ENCODE measurements at places on chromosomes 11 and 22. TPM values are rescaled to one million over a fixed set of nuclear protein-coding genes. Genes with fewer than 3 reads are reported as not detected.

DNA sequence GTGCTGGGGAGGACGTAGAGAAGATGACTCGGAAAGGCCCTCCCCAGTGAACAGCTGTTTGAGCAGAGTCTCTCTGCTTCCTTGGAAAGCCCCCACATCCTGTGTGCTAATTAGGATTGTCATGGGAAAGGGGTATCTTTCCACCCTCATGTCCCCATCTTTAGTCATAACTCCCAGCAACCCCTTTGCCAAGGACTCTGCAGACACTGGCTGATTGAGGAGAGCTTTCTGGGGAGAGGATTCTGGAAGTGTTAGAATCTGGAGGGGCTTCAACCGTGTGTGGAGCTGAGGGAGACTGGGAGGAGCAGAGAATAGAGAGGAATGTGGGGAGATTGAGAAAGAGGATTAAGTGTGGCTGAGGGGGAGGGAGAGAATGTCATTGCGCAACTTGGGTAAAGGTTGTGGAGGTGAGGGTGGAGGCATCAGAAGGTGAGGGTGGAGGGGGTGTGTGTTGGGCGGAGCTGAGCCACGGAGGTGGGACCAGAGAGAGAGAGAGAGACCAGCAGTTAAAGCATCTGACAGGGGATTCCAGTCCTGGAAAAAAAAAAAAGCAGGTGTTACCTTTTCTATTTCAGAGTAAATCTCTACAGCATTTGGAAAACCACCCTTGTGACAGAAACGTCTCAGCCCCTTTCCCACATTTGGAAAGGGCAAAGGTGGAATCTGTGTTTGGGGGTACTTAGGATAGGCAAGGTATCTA is 2.2 kb downstream of the DTX4 start:
- DNase-seq = no peak
- no peaks in the 10 kb centered on the region for H3K27me3 ChIP-seq
- peak overlapping the region; percentile 97 for H3K27ac ChIP-seq
- peak overlapping the region; percentile 99 for H3K4me3 ChIP-seq

DNA sequence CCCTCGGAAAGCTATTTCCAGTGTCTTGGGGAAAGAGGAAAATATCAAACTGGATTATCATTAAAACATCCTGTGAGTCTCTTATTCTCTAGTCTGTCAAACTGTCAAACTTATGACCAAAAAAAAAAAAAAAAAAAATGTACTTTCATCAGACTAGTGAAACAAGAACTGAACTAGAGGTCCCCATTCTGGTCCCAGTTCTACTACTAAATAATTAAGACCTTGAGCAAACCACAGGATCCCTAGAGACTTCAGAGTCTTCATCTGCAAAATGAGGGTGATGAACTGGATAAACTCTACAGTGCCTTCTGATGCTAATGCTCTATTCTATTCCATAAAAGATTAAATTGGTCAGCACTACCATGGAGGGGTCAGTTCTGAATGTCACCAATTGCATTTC is 105.8 kb downstream of the SERGEF start:
- H3K4me3 ChIP-seq = no peak overlapping the region
- H3K27me3 ChIP-seq = no peaks in the 10 kb centered on the region
- H3K27ac ChIP-seq = no peak overlapping the region
- no peak for DNase-seq

MYOD1 gene
- total RNA-seq = not detected

- H3K36me3 ChIP-seq = peaks cover 3% of the 10 kb centered on the region
- H3K4me3 ChIP-seq = no peak overlapping the region
- peaks cover 29% of the 10 kb centered on the region for H3K27me3 ChIP-seq
Observed at GRCh38 chr11:128574576-128575011, 12.8 kb downstream of the ETS1 start.

DNA sequence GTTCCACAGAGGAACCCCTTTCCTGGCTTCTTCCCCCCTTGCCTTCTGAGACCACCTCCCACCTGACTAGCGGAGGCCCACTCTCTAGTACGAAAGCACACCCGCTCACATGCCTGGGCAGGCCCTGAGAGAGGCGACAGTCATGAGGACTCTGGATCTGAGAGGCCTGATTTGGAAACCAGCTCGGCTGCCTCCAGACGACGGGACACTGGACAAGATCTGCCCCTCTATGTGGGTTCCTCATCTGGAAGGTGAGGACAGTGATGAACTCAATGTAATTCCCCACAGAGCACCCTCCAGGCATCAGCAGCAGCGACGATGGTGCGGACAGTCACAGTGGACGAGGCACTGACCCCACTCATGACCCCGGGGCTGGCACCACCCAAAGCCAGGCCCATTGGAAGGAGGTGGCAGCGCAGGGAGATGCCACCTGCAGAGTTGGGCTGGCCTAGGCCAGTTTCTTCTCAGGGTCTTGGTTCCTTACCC is 7.5 kb downstream of the SULT4A1 start:
- H3K27me3 ChIP-seq = peaks cover 17% of the 10 kb centered on the region
- no peak overlapping the region for H3K27ac ChIP-seq
- no peaks in the 10 kb centered on the region for H3K36me3 ChIP-seq
- no peak for DNase-seq
- H3K4me1 ChIP-seq = peaks cover 3% of the 10 kb centered on the region
- H3K4me3 ChIP-seq = no peak overlapping the region
